ENCODE measurements at places on chromosomes 11 and 22.

DNA sequence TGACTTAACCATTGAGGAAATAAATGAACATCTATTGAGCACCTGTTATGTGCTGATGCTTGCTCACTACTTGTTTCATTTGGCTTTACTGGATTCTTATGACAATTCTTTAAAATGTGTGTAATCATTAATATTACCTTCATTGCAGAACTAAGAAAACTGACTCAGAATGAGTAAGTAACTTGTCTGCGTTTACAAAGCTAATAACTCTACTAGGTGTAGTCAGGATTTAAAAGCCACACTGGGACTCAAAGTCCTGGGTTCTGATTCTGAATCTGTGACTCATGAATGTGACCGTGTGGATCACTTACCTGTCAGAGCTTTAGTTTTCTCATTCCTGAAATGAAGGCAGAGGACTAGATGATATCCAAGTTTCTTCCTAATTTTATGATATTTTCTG is 23.4 kb upstream of the KIRREL3 start:
- DNase-seq = no peak

DNA sequence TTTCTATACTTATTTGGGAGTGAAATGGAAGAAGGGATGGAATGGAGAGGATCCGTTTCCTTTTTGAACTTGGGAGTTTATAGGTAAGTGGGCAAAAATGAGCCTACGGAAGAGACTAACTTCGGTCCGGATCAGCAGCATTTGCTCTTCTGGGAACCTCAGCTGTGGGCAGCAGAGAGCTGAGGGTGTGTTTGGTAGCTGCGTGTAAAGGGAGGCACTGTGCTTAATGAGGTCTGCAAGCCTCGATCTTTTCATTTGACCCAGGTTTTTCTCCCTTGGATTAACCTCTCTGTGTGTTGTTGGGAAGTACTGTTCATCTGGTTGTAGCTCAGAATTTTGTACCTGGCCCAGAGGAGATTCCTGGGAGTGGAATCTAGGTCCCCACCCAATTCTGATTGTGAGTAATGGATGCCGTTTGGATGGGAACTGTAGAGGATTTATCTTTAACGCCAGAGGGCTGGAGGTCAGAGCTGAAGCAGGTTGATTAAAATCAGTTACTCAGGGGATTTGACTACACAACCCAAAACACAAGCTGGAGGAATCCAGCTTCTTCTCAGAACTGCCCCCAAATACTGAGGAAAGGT is 201.6 kb upstream of the SORL1-AS1 start:
- DNase-seq = no peak

DNA sequence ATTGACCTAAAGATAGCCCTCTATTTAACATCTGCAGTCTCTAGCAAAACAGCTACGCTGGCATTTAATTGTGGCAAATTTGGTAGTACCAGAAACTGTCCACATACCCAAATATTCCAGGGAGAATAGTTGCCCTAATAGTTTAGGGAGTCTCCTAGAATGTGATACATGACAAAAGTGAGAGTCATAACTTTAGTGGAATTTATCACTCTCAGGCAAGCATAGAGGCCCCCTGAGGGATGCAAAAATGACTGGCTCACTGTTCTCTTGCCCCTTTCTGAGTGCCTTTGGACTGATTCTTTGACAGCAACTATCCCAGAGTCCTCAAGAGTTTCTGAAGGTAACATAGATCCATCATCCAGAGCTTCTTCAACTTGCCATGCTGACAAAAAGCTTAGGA is 2.3 kb upstream of the OR51B4 start:
- DNase-seq = no peak

- no peak for DNase-seq
Observed at GRCh38 chr11:109349276-109350080, 72.5 kb upstream of the C11orf87 start.

- DNase-seq = no peak
Observed at GRCh38 chr22:44330744-44331660, 18.3 kb upstream of the SHISAL1 start.

DNA sequence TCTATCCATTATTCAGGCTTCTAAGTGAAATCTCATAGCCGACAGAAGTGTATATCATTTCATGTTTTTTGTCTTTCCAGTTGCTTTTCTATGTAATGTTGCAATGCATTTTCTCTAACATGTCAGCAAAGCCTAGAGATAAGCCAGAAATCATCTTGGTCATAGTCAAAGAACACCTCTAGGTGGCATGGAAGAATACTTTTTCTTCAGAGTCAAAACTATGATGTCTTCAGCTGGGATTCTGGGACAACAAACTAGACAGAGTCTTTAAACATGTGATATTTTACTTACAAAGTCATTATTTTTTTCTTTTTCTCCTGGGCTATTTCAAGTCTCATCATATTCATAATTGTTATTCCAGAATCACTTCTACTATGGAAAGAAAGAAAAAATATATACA is 4.4 kb downstream of the GAS2 start:
- no peak for DNase-seq

GRCh38 chr11:73889019-73889418 is 12.2 kb downstream of the PAAF1 start:
- DNase-seq = no peak

- DNase-seq = no peak
Observed at GRCh38 chr22:30869667-30870395, 98.7 kb downstream of the MORC2 start.

DNA sequence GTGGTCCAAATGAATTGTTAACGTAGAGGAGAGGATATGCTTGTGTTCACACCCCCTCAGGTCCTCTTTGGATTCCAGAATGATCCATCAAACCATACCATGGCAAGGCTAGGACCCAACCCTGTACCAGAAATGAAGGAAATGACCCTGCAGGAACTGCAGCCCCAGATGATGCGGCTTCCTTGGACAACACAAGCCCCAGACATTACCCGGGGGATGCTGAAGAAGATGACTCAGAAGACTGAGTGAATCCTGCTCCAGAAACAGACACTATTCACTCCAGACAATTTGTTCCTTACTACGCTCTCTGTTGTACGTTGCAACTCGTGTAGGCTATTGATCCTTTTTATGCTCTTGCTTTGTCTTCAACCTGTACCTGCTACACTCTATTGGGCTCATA is 15.2 kb upstream of the MTMR2 start:
- no peak for DNase-seq

- no peak for DNase-seq
Observed at GRCh38 chr22:19974268-19974861, 32.7 kb upstream of the TXNRD2 start.

GRCh38 chr22:49332691-49333090 is 495.0 kb downstream of the BRD1 start:
- no peak for DNase-seq

DNA sequence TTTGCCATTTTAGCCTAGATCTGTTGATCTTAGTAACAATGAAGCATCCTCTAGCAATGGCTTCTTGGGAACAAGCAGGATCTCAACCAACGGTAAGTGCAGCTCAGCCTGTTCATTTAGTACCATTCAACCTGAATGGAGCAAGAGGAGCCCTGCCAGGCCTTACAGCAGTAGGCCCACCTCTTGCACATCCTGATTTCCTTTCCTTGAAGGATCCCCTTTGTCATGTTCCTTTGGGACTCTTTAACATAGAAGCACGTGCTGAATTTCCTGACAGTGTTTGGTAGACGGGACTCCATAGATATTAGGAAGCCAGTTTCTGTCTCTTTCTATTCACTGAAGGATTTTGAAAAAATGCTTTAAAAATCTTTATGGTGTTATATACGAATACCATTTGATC is 1.5 kb downstream of the PIWIL4 start:
- no peak for DNase-seq

DNA sequence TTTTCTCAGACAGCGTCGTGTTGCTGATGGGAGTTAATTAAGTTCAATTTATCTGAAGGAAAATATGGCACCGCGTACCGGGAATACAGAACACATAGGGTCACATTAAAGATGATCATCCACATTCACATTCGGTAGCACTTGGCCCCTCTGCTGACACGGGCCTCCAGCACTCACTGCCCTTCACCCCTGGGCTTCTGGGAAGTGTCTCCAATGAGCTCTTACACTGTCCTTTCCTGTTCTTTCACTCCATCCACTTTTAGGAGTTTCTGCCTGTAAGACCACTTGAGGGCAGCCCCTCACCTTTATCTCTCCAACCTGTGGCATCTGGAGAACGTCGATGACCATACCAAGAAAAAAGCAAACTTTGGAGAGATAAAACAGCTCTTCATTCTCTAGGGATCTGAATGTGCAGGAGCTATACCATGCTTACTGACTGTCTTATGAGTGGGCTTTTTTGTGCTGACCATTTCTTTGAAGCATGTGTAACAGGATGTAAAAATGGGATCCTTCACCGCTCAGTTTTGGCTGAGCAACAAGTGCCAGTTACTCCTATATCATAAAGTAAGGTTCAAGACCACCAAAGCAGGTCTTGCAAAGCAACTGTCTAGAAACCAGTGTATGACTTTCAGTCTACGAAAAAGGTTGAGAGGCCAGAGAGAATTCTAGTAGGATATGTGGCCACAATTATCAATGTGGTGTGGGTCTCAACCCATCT is 1.1 kb upstream of the SERGEF start:
- no peak for DNase-seq

DNA sequence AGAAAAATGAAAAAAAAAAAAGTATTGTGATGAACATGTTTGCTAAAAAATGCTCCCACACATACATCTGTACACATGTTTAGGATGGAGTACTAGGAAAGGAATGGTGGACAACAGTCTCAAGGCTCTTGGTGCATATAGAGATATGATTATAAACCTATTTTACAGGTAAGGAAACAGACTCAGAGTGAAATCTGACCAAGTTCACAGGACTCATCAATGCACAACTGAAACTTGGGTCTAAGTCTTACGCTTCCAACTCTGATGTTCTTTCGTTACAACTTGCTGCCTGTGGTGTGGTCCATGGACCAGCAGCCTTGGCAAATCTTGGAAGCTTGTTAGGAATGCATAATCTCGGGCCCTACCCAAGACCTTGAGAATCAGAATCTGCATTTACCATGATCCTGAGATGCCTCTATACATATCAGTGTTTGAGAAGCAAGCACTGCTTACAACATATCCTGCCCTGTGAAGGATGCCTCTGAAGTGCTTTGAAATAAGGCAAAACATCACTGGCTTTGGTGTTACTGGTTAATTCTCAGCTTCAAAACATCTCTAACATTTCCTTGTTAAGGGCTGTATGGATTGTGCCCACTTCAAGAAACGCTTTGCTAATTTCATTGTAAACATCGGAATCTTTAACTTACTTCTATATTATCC is 39.9 kb upstream of the NUP160 start:
- no peak for DNase-seq

DNA sequence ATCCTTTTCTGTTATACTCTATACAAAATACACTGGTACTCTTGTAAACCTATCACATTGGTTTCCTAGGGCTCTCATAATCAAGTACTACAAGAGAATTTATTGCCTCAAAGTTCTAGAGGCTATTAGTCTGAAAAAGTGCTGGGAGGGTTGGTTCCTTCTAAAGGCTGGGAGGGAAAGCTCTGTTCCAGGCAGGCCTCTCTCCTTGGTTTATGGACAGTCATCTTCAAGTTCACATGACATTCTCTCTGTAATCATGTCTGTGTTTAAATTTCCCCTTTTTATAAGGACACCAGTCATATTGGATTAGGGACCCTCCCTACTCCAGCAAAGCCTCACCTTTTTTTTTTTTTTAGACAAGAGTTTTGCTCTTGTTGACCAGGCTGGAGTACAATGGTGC is 9.1 kb downstream of the SLC36A4 start:
- DNase-seq = no peak

GRCh38 chr11:72231396-72232259 is 7.1 kb downstream of the INPPL1 start:
- no peak for DNase-seq

DNA sequence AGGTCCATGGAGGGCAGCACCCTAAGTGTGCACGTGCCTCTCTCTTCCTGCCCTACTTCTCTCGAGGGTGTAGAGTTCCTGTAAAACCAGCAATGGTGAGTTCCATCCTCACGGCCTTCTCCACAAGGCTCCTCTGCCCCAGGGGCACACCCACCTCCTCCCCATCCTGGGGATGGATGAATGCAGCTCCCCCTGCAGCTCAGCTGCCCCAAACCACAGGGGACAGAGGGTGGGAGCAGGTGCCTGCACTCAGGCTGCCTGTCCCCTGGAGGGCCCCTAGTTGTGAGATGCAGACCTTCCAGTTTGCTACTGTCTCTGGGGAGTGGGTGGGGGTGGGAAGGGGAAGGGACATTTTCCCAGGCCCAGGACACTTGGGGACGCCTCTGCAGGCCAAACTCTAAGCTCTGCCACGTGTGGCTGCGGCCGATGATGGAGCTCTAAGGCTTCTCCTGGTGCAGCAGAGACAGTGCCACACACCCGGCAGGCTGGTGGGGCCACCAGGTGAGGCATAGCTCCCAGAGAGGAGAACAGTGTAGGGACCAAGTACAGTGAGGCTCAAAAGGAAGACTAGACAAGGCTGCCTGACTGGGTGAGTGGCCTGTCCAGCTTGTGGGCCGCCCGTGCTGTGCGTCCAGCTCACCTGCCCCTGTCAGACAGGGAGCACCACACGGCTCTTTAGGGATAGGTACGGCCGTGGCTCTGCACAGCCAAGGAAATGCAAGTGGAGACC is 540.9 kb downstream of the TBC1D22A start:
- no peak for DNase-seq

- no peak for DNase-seq
Observed at GRCh38 chr22:24422102-24422665, 5.2 kb upstream of the ADORA2A start.
